ENCODE measurements at places on chromosomes 5 and 9.

- no peak for DNase-seq
Observed at GRCh38 chr5:181039471-181039870, 595 bp upstream of the BTNL9 start.

- DNase-seq, result no peak
Observed at GRCh38 chr5:146082798-146083197, 22.6 kb downstream of the PLAC8L1 start.

DNA sequence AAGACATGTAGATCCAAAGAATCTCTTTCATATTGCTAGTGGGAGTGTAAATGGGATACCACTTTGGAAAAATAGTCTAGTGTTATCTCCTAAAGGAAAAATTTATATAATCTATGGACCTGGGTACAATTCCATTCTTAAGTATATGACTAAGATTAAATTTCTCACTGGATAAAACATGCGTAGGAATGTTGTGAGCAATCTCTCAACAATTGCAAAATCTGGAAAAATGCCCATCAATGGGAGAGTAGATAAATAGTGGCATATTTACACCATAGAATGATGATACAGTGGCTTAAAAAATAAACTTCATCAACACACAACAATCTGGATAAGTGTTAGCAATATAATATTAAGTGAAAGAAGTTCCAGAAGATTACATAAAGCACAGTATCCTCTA, 469.5 kb downstream of the MAN2A1 start:
- peak; percentile 71 for DNase-seq

DNA sequence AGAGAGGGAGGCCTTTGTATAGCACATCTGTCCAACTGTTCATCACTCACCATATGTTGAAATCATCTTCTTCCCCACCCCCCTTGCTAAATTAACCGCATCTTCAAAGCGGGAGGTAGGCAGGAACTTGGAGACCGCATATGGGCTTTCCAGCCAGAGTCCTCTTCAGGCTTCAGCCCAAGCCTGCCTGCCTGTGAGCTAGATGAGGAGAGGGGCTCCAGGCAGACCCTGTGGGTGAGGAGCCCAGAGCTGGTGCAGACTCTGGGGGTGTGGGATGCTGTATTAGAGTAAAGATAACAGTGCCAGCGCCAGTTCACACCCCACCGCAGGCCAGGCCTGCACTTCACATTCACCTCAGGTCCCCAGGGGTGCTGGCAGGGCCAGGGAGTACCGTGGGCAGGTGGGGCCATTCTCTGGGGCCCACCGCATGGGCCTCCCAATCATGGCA, 16.2 kb downstream of the PRRC2B start:
- DNase-seq, result no peak

- peak; percentile 53 for DNase-seq
Observed at GRCh38 chr9:87714819-87715218, 11.1 kb upstream of the CTSL start.

All from astrocyte of the hippocampus (primary cell).